ENCODE measurements at places on chromosomes 13 and 19.

DNA sequence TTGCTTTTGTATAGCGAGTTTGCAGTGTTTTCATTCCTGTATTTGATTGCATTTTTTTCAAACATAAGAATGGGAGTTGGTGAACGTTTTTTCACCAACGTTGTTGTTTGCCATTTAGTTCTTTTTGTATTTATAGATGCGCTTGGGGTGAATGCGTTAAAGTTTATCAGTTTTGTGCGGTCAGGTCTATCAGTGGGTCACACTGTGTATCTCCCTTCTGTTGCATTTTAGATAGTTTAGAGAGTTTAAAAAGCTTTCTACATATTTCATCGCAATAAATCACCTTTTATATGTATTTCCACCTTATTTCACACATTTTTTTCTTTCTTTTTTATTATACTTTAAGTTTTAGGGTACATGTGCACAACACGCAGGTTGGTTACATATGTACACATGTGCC is 16.4 kb downstream of the OR7A5 start:
- DNase-seq: no peak

DNA sequence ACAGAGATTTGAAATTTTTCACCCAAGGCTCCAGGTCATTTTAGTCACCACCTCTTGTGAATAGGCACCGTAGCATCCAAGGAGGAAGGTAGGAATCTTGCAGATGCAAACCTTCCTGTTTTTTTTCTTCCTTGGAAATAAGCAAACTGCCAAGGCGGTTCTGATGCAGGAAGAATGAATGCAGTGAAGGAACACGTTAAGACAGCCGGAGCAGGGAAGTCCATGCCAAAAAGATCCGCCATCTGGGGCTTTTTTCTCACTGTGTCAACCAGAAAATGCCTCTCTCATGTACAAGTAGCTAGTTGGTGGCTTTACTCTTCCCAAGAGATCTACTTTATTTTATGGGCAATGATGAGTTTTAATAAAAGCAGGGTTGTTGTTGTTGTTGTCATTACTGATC is 142.4 kb downstream of the ZIC5 start:
- no peak for DNase-seq

DNA sequence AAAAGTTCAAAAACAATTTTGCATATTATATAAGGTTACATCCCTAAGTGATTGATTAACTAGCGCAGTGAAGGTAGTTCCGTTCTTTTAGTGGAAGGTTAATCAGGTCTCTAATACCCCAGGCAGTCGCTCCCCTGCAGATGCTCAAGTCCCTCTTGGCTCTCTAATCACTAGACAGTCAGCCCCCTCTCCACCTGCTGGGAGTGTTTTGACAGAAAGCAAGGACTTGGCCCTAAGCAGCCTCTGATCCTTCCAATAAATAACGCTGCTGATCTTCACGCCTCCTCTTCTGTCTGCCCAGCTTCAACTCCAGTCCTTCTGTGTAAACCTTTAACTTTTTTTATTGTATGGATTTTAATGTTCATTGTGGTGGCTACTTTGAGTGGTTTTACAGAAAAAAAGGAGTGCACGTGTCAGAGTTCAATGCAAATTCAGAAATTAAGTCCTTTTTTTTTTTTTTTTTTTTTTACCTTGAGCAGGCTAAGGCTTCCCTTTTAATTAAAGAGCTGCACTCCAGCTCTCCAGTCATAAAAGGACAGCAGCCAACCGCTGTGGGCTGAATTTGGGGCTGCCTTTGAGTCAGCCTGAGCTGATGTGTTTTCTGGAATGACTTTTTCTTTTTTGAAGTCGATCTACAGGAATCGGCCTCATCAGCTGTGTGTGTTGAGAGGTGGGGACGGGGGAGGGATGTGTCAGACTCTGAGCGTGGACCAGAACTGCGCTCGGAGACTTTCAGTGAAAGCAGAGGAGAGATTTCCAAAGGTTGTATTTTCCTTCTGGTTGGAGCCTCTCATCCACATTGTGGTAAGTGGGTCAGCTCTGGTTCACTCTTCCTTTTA is 33.8 kb upstream of the MYO16 start:
- peak; percentile 47 for DNase-seq

GRCh38 chr13:94329277-94329676 is 150.2 kb downstream of the DCT start:
- no peak for DNase-seq

DNA sequence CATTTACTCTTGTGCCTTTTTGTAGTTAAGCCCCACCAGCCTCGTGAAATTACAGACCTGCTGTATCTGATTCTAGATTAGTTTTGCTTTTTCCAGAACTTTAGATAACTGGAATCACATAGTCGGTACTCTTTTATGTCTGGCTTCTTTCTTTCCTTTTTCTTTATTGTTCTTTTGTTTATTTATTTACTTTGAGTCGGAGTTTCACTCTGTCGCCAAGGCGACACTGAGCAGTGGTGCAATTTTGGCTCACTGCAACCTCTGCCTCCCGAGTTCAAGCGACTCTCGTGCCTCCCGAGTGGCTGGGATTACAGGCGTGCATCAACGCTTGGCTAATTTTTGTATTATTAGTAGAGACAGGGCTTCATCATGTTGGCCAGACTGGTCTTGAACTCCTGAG is 6.0 kb upstream of the NCCRP1 start:
- DNase-seq: no peak

GRCh38 chr19:48433337-48433736 is 12.4 kb upstream of the GRWD1 start:
- no peak for DNase-seq

GRCh38 chr19:48873476-48874302 is 1.5 kb downstream of the PPP1R15A start:
- peak; percentile 1 for DNase-seq

- DNase-seq: no peak
These were observed 53.5 kb upstream of the TSHZ3 start for GRCh38 chr19:31402529-31403316.

- DNase-seq: no peak
These were observed 3.5 kb downstream of the IER2 start for GRCh38 chr19:13153569-13154240.

DNA sequence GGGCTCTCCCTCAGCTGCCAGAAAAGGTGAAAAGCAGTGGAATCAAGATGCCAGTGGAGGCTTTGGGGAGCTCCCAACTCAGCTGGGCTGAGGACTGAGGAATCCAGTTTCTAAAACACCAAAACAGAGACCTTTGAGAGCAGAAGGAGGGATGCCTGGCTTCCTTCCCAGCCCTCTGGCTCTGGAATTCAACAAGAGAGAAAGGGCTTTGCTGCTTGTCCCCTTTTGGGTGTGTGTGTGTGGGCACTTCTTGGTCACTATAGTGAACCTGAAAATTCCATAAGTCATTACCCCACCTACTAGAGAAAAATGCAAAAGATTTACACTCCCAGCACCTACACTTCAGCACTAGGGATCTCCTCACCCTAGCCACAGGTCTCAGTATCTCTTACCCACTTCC is 30.3 kb upstream of the CYP2B6 start:
- DNase-seq: no peak

DNA sequence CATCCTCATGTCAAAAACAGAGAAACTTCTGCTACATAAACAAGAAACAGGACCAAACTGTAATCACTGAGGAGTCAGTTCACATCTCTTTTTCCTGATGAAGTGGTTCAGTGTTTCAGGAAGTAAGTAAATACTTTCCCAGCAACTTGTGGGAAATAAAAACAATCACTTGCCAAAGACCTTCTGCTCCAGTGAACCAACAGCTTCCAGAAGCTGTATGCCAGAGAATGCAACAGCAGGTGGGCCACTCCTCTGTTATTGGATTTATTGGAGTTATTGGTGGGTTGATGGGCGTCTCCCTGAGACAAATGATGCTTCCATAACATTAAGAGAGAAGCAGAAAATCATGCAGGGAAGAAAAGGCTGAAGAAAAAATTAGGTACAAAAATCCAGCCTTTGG is 9.9 kb downstream of the SLC6A16 start:
- no peak for DNase-seq

DNA sequence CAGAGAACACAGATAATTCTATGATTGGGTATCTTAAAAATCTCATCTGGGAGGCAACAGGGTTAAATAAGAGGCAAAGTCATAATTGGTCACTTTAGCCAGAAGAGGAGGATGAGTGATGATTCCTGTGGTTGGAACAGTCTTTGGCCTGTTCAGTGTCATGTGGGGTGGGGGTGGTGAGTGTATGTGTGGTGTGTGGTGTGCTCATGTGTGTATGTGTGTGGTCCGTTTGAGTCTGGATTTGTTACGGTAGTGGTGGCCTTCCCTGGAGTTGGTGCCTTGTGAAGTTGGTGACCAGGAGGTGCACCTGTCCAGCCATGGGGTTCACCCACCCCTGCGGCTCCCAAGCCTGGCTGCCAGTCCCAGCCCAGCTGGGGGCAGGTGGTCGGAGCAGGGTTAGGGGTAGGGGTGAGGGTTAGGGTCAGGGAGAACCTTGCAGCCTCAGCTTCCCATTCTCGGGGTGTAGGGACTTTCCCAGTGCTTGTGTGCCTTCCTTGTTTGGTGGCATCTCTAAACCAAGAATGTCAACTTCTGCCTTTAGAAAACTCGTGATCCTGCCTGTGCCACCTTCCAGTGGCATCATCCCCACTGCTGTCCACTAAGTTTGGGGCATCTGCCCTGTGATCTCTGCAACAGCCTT is 97.5 kb downstream of the RAB20 start:
- no peak for DNase-seq
